AG09309 (cell line): ENCODE measurements at places on chromosomes 12 and 14.

DNA sequence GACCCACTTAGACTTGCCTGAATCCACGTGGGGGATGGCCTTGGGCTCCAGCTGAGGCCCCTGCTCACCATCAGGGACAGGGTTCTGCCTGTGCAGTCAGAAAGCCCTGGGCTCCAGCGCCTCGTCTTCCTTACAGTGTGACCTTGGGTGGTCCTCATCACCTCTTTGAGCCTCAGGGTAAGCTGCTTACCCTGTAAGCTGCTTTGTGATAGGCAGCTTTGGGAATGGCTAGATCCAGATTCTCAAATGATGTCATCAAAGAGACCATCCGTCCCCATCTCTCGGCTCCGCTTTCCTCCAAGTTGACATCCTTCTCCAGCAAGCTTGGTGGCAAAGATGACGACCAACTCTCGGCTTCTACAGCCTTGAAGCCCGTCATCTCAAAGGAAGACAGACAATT lies 127.0 kb downstream of the ADCK1 start:
- no peak for DNase-seq

DNA sequence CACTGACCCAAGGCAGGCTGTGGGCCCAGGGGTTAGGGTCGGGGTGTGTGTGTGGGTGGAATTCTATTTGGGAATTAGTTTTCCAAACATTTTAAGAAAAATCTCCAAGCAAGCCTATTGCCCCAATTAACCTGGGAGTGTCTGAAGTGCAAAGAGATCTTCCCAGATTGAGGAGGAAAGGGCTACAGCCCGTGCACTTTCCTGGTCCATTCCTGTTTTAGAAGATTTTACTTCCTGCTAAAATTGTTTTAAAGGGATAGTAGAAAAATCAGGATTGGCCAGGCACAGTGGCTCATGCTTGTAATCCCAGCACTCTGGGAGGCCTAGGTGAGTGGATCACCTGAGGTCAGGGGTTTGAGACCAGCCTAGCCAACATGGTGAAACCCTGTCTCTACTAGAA lies 5.3 kb downstream of the DCTN2 start:
- DNase-seq = no peak

GRCh38 chr12:15808250-15808649 lies 19.1 kb upstream of the EPS8 start:
- DNase-seq = no peak

- no peak for DNase-seq
These were observed 530 bp upstream of the FOXN4 start for GRCh38 chr12:109309381-109310246.

DNA sequence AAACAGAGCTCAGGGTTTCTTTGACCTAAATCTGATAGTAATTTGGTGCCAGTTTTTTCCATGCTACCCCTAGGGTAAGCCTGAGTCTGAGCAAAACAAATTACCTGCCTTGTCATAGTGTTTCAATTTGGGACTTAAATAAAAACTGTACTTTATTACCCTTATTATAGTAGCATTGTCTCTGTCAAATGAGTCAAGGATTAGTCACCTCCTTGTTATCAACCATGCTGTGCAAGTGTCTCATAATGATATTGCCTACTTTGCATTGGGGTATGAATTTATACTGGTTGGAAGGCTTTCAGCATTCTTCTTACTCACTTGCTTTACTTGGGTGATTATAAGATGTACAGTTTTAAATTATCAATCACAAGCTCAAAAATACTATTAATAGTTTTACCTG lies 380.0 kb downstream of the LRFN5 start:
- no peak for DNase-seq

GRCh38 chr12:107495604-107496003 lies 190.0 kb upstream of the PWP1 start:
- DNase-seq = no peak

GRCh38 chr12:88448337-88448915 lies 131.8 kb downstream of the KITLG start:
- no peak for DNase-seq

DNA sequence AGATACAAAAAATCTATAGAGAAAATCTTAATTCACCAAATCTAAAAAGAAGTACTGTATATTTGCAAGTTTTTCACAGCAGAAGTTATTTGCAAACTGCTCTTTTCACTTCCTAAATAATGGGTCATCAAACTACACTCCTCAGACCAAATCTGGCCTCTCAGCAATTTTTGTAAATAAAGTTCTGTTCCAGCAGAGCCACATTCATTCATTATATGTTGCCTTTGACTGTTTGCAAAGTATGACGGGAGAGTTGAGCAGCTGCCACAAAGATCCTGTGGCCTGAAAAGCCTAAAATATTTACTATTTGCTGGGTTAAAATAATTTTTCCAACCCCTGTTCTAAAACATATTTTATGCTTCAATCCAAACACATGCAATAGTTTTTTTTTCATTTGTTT lies 1222.3 kb upstream of the SEL1L start:
- DNase-seq = no peak

GRCh38 chr14:23442721-23443356 lies 7.4 kb upstream of the MYH7 start:
- DNase-seq = no peak

- no peak for DNase-seq
These were observed 12.7 kb upstream of the SLC2A3 start for GRCh38 chr12:7948589-7949260.

- no peak for DNase-seq
These were observed 8.5 kb upstream of the SOCS2 start for GRCh38 chr12:93563807-93564538.

GRCh38 chr12:77835969-77836368 lies 5.3 kb downstream of the NAV3 start:
- no peak for DNase-seq

DNA sequence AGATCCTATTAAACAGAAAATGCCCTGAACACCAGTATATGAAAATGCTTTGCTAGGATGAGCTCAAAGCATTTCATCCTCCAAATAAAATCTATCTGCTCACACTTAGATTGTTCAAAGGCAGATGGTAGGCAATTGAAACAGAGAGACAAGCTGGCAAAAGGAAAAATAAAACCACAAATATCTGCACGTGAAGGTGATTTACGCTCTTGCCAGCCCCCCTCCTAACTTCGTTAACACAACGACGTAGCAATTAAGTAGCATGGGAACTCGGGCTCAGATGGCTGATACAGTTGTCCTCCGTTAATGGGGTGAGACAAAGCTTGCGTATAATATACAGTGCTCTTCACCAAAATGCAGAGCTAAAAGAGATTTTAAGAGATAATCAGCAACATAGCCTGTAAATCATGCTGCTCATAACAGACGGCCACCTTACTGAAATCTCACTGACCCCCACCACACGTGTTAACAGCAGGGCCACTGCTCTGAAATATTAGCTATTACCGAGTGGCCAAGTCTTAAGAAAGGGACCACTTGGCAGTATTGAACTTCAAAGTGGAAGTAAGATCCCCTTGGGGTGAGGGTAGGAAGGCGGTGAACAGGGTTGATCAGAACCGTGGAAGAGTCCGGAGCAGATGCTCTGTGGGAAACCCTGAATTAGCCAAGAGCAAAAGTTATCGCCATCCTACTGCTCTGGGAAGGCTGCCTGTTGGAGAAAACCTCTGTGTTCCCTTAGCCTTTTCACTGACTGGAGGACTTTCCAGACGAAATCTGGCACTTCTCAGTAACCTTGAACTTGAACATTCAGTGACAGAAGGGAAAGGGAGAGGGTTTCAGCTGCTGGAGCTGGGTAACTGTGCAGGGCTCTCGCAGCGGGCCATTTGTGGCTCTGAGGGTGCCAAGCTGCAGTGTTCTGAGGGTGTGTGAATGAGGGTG lies 23.1 kb downstream of the ETV6 start:
- DNase-seq = no peak

- DNase-seq = no peak
These were observed 64.6 kb upstream of the PNMA1 start for GRCh38 chr14:73778736-73779135.

- DNase-seq = peak; percentile 10
These were observed 739.9 kb downstream of the SLC16A7 start for GRCh38 chr12:60335745-60336144.

- no peak for DNase-seq
These were observed 285.9 kb upstream of the TMPO start for GRCh38 chr12:98229540-98229924.

GRCh38 chr12:102633981-102634605 lies 153.7 kb upstream of the IGF1 start:
- DNase-seq = peak; percentile 63

GRCh38 chr12:104736307-104736706 lies 221.8 kb downstream of the SLC41A2 start:
- DNase-seq = peak; percentile 85

- DNase-seq = peak; percentile 80
These were observed 167.5 kb upstream of the PRICKLE1 start for GRCh38 chr12:42756841-42757623.

GRCh38 chr12:57146961-57147944 lies at the start of gene LRP1-AS:
LRP1-AS (minus strand) TSS chr12:57147619.
- DNase-seq = no peak
